Right atrium auricular region (tissue), 2 donors: ENCODE measurements at places on chromosomes 5 and 9.

GRCh38 chr5:11400316-11400715 is 503.9 kb downstream of the CTNND2 start:
- no peak for DNase-seq

DNA sequence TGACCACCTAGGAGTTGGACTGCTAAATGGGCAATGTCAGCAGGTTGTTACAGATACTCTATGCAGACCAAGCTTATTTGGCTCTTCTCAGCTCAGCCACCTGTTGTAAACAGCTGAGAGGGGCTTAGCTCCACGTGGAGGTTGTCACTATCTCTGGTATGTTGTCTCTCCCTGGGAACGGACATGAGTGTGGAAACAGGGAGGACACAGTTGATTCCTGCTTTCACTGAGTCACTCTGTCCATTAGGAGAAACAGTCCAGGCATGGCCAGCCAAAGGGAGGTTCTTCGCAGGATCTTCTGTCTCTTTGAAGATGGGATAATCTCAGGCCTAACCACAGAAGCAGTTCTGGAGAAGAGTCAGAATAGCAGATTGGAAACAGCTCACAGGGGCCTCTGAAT is 121.2 kb downstream of the PALM2AKAP2 start:
- no peak for DNase-seq

- no peak for DNase-seq
Measured at GRCh38 chr5:143968071-143968878, 156.3 kb downstream of the HMHB1 start.

DNA sequence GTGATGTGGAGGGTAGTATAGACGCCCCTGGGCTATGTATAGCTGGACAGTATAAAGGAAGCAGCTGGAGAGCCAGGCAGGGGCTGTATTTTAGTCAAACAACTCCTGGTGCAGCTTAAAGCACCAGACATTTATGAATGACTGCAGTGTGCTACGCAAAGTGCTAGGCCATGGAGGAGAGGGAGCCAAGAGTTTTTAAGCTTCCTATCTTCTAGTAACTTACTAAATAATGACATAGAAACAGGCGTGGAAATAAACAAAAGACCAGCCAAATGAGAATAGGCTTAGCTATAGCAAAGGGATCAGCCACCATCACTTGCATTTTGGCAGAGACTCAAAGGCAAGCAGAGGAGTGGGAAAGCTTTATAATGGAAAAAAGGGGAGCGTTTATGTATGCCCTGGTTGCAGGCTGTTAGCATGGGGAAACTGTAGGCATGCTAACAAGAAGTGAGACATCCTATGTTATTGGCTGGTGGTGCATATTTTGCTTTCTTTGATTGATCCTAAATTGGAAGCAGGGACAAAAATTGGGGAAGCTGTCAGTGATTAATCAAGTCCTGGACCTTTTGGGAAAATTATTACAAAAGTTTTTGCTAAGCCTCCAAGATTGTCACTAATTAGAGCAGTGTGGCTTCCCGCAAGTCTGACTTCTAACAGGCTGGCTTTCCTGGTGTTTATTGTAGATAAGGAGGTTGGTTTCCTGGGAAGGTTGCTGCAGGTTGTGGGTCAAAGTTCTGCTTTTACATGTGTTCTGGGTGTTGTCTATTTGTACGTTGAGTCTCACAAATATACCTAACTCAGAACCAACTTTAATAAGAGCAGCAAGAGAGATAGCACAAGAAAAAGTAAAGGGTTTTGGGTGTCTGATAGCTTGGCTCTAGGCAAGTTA is 46.6 kb downstream of the RAB3C start:
- no peak for DNase-seq

GRCh38 chr9:106438928-106439327 is 424.0 kb upstream of the ZNF462 start:
- DNase-seq, result no peak

- DNase-seq, result no peak
Measured at GRCh38 chr5:159746707-159747106, 169.6 kb upstream of the ADRA1B start.
